Esophagus squamous epithelium (tissue), 5 donors: ENCODE measurements at places on chromosomes 7 and 10. TPM values are rescaled to one million over a fixed set of nuclear protein-coding genes. Genes with fewer than 3 reads are reported as not detected.

DNA sequence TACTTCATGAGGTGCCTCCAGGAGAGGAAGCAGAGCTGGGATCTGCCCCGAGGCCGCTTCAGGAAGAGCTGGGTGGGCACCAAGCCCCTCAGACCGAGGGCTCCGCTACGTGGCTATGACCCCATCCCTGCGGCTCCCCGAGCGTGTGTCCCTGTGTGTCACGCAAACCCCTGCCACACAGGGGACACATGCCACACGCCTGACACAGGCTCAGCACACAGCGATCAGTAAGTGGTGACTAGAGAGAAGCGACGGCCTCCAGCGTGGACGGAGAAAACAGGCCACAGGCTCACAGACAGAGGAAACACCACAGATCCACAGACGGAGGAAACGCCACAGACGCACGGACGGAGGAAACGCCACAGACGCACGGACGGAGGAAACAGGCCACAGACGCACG, 18.5 kb downstream of the DIP2C start:
- H3K36me3 ChIP-seq, result no peaks in the 10 kb centered on the region
- no peak overlapping the region for H3K27ac ChIP-seq
- H3K27me3 ChIP-seq, result no peaks in the 10 kb centered on the region
- H3K4me1 ChIP-seq, result no peaks in the 10 kb centered on the region

Gene LIPM
- not detected for total RNA-seq

- no peak overlapping the region for H3K4me3 ChIP-seq
- H3K27ac ChIP-seq, result peak overlapping the region; percentile 48
- DNase-seq, result no peak
Measured at GRCh38 chr7:132082394-132082793, 493.9 kb downstream of the PLXNA4 start.

Gene LRRN3
- 0.23 TPM for total RNA-seq

DNA sequence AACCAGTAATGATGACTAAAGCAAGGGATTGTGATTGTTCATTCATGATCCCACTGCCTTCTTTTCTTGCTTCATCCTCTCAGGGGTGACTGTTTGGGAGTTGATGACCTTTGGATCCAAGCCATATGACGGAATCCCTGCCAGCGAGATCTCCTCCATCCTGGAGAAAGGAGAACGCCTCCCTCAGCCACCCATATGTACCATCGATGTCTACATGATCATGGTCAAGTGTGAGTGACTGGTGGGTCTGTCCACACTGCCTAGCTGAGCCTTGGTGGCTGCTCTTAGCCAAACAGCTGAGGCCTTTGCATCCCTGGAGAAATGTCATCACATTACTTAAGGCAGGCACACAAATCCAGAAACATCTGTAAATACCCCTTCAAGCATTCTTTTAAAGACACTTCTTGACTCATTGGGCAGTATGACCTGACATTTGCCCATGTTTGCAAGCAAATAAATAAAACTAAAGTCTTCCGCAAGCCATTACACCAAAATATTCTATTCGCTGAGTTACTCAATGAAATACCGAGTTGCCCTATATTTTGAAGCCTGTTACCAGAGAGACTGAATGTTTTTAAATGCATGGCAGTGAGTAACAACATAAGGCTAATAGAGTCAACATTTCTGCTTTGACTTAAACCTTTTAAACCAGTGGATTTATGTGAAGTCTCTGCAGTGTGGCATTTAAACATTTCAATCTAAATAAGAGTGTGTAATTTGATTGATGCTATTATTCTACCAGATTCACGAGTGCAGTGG, 166.3 kb upstream of the LANCL2 start:
- H3K4me3 ChIP-seq, result no peak overlapping the region
- H3K27me3 ChIP-seq, result no peaks in the 10 kb centered on the region
- H3K27ac ChIP-seq, result no peak overlapping the region
- no peaks in the 10 kb centered on the region for H3K4me1 ChIP-seq

DNA sequence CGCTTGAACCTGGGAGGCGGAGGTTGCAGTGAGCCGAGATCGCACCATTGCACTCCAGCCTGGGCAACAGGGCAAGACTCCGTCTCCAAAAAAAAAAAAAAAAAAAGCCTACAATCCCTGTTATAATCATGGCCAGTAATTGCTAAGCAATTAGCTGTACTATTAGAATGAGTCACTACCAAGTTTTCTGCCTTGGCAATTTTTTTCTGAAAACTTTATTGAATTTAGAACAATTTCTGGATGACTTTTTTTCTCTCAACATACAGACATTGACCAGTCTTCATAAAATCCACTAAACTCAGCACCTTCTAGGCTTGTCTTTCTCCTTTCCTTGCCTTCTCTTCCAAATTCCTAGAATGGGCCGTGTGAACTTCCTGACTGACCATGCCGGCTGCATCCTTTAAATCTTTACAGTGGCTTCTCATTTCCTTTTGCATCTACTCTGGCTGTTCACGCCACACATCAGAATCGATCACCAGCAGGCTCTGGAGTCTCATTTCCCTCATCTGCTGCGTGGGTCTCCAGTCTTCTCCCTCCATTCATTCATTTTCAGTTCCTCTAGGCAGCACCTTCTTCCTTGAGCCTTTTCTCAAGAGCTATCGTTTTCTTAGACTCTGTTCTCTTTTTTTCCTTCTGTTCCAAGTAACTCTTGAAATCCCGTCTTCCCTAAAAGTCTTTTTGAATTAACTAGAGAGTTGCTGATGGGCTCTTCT, 107.9 kb downstream of the KAT6B start:
- DNase-seq, result no peak
- H3K36me3 ChIP-seq, result no peaks in the 10 kb centered on the region
- peaks cover 80% of the 10 kb centered on the region for H3K4me1 ChIP-seq
- no peak overlapping the region for H3K27ac ChIP-seq
- no peaks in the 10 kb centered on the region for H3K27me3 ChIP-seq
- no peak overlapping the region for H3K4me3 ChIP-seq

- no peak overlapping the region for H3K27ac ChIP-seq
- H3K4me1 ChIP-seq, result no peaks in the 10 kb centered on the region
- no peaks in the 10 kb centered on the region for H3K36me3 ChIP-seq
- no peak overlapping the region for H3K4me3 ChIP-seq
Measured at GRCh38 chr10:118017850-118018249, 28.9 kb downstream of the RAB11FIP2 start.

GRCh38 chr7:83819911-83820310, 171.0 kb upstream of the SEMA3E start:
- no peak for DNase-seq
- no peak overlapping the region for H3K4me3 ChIP-seq
- H3K36me3 ChIP-seq, result no peaks in the 10 kb centered on the region
- no peaks in the 10 kb centered on the region for H3K27me3 ChIP-seq
- H3K4me1 ChIP-seq, result no peaks in the 10 kb centered on the region

GRCh38 chr10:45581216-45581549, 91.4 kb downstream of the ZFAND4 start:
- no peaks in the 10 kb centered on the region for H3K27me3 ChIP-seq
- peak overlapping the region; percentile 62 for H3K27ac ChIP-seq
- H3K36me3 ChIP-seq, result no peaks in the 10 kb centered on the region

DNA sequence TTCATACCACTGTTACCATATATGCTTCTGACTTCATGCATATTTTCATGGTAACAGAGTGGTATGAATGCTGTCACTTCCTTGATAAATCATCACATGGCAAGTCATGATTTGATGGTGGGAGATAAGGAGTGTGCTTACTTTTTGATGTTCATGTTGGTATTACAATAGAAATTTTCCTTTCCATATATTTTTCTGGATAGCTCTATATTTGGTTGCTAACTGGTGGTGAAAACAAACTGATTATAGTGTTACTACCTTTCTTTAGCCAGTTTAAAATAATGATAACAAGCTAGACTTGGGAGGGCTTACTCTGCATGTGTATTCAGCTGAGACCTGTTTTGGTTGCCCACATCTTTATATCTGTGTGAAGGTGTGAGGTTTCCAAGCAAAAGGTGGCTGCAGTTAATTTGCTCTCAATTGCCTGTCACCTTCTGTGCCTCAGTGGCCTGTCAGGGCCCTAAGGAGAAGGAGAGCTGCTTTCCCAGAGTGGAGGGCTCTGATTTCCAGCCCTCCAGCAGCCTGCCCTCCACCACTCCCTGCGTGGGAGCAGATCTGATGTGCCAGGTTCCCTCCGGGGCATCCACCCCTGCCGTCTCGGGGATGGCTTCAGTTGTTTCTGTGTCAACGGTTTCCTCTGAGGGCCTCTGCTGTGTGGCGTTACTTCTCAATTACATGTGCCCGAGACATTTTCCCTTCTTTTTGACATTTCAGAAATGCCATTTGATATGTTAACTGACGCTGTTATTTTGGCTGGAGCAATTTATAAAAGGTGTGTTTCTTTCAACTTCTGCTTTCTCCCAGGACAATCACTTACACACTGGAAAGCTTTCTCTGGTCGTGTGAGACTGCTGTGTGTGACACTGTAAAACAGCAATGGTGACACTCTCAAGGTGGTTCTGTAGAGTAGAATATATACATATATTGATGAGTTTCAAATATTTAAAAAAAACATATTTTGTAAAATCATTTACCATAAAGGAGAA, 107.7 kb upstream of the KLF6 start:
- no peaks in the 10 kb centered on the region for H3K36me3 ChIP-seq
- no peaks in the 10 kb centered on the region for H3K27me3 ChIP-seq
- H3K4me3 ChIP-seq, result no peak overlapping the region
- DNase-seq, result no peak
- peaks cover 18% of the 10 kb centered on the region for H3K4me1 ChIP-seq
- H3K27ac ChIP-seq, result peak overlapping the region; percentile 1

GRCh38 chr10:133242611-133243356, 5.1 kb downstream of the VENTX start:
- H3K36me3 ChIP-seq, result no peaks in the 10 kb centered on the region
- no peak overlapping the region for H3K4me3 ChIP-seq
- H3K4me1 ChIP-seq, result peaks cover 26% of the 10 kb centered on the region
- peaks cover 9% of the 10 kb centered on the region for H3K27me3 ChIP-seq

Gene ENTPD7
- total RNA-seq, result 9.0 TPM

Gene AKR1E2
- 2.8 TPM for total RNA-seq

Gene APBB1IP
- total RNA-seq, result 1.6 TPM

DNA sequence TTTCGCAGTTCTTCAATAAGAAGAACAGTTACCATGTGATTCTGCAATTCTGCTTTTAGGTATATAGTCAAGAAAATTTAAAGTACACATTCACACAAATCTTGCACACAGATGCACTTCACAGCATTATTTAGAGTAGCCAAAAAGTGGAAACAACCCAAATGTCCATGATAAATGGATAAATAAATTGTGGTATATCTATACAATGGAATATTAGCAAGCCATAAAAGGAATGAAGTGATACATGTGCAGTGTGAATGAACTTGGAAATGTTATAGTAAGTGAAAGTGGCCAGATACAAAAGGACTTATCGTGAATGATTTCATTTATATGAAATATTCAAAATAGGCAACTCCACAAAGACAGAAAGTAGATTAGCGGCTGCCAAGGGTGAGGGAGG, 109.1 kb downstream of the AGMO start:
- H3K27ac ChIP-seq, result no peak overlapping the region
- H3K27me3 ChIP-seq, result no peaks in the 10 kb centered on the region
- no peak for DNase-seq
- H3K36me3 ChIP-seq, result no peaks in the 10 kb centered on the region

- no peak overlapping the region for H3K4me3 ChIP-seq
- peak overlapping the region; percentile 40 for H3K27ac ChIP-seq
- peaks cover 27% of the 10 kb centered on the region for H3K36me3 ChIP-seq
- H3K27me3 ChIP-seq, result no peaks in the 10 kb centered on the region
- peaks cover 69% of the 10 kb centered on the region for H3K4me1 ChIP-seq
- no peak for DNase-seq
Measured at GRCh38 chr7:43768201-43768886, 9.9 kb downstream of the BLVRA start.

DNA sequence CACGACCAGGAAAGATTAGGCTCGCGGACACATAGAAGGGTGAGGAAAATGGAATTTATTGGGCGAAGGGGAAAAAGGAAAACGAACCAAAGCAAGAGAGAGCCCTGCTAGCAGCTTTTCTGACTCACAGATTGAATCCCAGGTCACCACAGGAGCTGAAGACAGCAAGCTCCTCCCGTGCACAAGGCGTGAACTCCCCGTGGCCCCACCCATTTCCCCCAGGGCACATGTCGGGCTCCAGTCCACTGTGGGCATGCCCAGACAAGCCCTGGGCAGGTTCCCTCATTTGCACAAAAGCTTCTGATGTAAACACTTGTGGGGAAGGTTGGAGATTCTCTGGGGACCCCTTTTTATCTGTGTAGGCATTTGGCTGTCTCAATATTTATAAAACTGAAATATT, 582.4 kb downstream of the SUGCT start:
- no peaks in the 10 kb centered on the region for H3K36me3 ChIP-seq
- no peak overlapping the region for H3K27ac ChIP-seq
- H3K27me3 ChIP-seq, result no peaks in the 10 kb centered on the region
